ENCODE measurements at places on chromosomes 4 and X.

- DNase-seq: no peak
Observed at GRCh38 chr4:56272003-56272402, 115.3 kb downstream of the AASDH start.

DNA sequence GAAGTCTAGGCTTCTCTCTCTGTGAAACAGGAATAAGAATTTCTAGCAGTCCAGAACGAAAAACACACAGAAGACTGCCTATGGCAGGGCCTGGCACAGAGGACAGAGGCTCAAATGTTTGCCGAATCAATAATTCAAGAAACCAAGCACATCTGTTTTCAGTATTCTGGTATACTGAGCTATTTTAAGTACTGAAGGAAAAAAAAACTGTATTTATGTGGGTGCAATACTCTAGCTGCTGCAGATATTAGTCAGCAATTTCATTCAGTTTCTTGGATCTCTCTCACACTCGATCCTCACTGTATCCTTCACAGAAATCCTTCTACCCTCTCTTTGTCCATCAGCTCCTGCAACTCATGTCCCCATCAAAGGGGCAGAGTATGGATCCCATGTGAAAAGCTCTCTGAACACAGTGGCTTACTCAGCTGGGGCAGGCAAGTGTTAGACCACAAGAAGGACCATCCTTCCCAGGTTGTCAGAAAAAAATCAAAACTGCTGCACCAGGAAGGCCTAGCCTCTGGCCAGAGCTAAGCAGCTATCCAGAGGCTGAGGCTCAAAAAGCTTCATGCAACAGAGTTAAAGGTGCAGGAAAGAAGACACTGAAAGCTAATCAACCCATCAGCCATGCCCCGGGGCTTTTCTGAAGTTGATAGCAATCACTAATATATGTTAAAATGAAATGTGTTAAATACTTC, 9.1 kb upstream of the USO1 start:
- DNase-seq: no peak

GRCh38 chr4:135050086-135050717, 848.6 kb upstream of the PABPC4L start:
- DNase-seq: no peak

- no peak for DNase-seq
Observed at GRCh38 chr4:122003335-122003734, 51.5 kb upstream of the TRPC3 start.

DNA sequence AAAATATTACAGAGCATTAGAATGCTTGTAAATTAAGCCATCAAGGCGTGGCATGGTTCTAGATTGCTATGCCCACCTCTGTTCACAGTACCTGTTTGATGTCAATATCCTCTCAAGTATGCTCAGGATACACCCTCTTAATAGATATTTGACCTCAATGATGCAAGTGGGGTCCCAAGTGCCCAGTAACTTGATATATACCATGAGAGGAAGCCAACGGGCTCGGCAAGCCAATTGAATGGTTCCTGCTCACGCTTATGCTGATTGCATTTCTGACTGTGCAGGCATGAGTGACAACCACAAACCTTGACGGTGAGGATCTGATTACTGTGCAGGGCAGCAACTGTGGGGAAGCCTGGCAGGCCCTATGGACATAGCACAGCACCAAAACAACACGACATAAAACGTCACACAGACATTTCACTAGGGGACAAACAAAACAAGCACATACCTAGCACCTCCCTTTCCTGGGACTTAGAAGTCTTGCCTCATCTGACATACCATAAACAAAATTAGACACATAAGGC, 179.1 kb upstream of the ETNPPL start:
- DNase-seq: no peak

GRCh38 chr4:53010318-53010717, 148.2 kb downstream of the RASL11B start:
- no peak for DNase-seq

DNA sequence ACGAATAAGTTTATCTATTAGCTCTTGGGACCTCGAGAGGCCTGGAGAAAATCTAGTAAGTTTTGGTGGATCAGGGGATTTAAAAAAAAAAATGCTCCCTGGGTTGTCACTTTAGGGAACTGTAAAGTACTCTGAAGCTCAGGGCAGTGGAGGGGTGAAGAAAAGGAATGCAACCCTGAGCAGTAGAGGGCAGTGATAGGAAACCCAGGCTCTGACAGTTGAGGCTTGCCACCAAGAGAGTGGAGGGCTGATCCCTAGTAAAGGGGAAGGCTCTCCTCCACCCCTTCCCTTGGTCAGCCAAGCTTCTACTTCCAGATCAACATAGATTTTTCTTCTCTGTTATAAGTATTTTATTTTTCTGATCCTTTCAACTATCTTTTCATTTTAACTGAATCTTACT, 73.1 kb downstream of the FBXO8 start:
- DNase-seq: no peak

DNA sequence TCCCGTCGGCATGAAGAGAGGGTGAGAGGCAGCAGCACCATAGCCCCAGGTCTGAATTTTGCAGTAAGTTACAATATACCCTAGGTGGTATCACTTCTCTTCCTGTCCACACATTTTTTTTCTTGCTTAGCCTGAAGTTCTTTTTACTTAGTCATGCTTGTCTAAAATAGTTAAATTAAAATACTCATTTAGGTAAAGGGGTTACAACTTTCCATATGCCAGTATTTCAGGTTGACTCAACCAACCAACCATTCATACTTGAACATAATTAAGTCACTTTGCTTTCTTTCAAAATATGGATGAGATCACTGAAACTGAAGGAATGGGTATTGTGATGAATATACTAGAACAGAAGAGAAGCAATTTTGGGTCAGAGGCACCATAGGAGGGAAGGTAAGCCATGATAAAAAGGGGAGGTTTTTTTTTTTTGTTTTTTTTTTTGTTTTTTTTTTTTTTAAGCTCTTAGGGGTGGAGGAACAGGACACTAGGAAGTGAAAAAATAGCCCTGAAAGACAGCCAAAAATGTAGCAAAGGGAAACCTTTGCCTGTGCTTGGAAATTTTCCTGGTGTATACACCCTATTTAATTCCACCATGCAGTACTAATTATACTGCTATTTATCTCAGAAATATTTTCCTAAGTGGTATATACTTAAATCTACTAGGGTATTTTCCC, 41.8 kb downstream of the RPS6KA3 start:
- DNase-seq: no peak

GRCh38 chr4:126965877-126966276, 666.9 kb upstream of the INTU start:
- no peak for DNase-seq

DNA sequence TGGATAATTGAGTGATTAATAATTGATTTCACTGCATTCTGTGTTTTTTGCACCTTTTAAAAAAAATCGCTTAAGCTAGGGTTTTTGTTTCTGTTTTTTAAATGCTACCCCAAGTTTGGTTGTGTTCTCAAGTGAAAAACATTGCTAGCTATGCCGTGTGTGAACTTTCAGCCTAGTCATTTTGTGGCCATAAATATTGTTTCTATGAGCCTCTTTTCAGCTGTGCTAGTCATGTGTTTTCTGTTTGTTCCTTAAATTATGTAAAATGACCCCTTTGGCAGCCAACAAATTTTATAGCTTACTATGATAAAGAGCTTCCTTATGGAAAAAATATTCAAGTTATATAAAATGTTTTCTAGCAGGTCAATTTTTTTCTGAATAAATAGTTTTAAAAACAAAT, 59.1 kb downstream of the GALNT7 start:
- no peak for DNase-seq

GRCh38 chrX:28589046-28589445, 1.8 kb downstream of the IL1RAPL1 start:
- no peak for DNase-seq

DNA sequence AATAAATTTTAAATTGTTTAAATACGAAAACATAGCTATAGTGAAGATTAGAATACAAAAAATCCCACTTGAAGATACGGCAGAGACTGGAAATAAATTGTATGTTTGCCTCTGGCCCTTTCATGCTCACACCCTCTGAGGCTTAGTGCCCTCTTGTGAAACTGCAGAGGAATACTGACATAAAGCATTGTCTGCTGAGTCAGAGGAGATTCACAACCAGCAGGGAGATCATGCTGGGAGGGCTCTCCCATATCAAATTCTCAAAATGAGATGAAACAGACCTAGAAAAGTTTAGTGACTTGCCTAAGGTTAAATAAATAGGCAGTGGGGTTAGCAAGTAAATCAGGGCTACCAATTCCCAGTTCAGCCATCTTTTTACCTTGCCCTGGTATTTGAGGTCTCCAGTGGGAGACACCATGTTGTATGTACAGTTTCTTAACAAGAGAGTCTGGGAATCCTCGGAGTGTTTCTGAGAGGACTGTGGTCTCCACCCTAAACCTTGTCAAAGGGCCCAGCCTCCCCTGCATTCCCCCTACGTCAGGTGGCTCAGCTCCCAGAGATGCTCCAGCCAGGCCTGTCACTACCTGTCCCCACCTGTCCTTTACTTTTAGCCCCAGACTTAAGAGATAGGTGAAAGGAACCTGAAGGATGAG, 581.4 kb upstream of the DIPK2B start:
- no peak for DNase-seq

GRCh38 chr4:17613761-17614415, 553 bp upstream of the MED28 start:
- no peak for DNase-seq

DNA sequence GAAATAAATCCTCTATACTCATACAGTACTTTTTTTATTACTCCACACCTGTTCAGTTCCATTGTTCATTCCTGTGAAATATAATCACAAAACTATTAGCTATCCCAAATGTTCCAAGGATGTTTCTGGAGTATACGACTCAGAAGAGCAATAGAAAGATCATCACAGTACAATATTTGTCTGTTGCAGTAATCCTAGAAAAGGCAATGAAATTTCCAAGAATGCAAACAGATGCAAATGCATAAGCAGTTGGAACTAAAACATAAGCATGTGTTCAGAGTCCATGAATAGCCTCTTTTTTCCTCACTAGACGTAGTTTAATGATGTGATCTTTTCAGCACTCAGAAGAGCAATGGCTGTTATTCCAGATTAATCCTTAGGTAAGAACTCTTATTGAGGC, 55.2 kb downstream of the RTL3 start:
- DNase-seq: no peak

- DNase-seq: no peak
Observed at GRCh38 chr4:145716200-145716599, 36.3 kb downstream of the C4orf51 start.

GRCh38 chr4:177124349-177125064, 185.2 kb upstream of the NEIL3 start:
- no peak for DNase-seq

DNA sequence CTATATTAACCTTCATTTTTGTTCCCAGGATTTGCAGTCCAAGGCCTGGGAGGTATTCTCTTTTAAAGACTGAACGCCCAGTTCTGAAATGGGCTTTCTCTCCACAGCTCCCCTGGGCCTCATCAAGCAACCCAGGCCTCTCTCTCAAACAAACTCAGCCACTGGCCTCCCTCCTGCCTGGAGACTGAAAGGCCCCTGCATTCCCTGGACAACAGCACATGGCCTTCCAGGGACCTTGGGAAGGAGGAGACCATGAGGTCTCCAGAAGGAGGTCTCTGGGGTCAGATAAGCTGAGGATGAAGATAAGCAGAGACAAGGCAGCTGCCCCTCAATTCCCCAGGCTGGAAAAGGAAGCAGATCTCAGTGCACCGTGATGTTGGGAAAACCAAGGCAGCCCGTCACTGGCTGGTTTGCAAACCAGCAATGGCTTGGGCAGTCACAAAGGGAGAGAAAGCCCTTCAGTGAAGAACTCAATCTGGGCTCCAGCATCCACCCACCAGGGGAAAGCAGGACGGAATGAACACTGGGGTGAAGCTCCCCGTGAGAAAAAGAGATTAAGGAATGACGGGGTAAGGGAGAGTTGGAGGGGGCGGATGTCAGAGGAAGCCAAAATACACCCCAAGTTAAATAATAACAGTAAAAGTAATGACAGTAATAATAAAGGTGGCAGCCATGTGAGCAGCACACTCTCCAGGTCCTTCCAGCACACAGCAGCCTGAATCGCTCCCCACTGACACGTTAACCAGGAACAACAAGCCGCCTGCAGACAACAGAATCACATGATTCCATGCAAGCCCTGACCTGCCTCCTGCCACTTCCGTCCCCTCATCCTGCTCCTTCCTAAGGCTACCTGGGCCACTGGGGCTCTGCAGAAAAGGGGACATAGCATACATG, 22.3 kb downstream of the AMOT start:
- no peak for DNase-seq

DNA sequence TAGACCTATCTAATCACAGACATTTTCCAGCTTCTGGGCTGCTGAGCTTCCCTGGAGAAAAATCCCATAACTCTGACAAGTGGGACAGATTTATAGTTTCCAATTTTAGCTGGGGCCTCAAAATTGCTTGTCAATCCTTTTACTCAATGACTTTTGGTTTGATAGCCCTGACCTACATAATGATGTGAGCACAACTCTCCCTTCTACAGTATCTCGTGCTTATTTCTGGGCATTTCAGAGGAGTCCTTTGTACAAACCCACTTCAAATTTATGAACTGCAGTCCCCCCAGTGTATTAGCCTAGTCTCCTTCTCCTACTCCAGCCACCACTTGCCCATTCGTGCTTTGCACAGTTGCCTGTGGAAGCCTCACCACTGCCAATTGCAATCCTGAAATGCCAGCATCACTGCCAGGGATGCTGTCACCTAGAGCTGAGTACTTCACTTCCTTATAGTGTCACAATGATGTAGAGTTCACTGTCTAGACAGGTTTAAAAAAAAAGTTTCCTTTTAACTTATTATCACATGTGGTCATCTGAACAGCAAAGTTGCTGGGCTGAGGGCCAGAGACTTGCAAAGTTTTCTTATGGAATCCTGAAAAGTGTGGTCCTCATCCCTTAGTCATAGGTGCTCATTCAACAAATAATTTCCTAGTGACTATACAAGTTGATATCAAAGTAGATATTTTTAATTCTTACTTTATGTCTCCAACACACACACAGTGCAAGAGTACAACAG, 21.2 kb downstream of the TRAM1L1 start:
- no peak for DNase-seq

DNA sequence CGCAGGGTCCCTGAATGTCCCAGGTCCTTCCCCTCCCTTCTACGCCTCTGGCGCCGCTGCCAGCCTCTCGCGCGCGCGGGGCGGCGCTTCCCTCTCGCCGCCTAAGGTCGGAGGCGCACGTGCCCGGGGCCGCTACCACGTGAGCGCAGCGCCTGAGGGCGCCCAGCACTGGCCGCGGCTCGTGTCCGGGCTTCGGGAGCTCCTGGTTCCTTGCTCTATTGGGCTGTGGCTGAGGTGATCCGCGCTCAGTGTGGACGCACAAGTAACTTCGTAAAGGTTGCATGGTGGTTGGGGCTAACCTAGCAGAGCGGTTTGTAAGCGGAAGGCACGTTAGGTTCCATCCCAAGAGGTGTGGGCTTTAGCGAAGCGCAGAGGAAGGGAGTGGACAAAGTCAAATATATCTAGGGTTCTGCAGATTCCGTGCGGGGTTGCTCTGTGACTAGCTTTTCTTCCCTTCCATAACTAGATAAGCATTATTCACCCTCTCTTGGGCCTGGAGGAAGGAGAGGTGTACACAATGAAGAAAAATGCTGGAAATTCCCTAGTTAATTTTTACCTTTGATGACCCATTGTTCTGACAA, 1.8 kb downstream of the TLL1 start:
- DNase-seq: no peak

All from stimulated activated CD8-positive, alpha-beta memory T cell treated with anti-CD3 and anti-CD28 coated beads, Interleukin-15, amount 100 ng/mL, for 24 hours (primary cell).